Esophagus muscularis mucosa (tissue), 4 donors: ENCODE measurements at places on chromosomes 4 and X. TPM values are rescaled to one million over a fixed set of nuclear protein-coding genes. Genes with fewer than 3 reads are reported as not detected.

TCP11X1 gene
- not detected for total RNA-seq

DNA sequence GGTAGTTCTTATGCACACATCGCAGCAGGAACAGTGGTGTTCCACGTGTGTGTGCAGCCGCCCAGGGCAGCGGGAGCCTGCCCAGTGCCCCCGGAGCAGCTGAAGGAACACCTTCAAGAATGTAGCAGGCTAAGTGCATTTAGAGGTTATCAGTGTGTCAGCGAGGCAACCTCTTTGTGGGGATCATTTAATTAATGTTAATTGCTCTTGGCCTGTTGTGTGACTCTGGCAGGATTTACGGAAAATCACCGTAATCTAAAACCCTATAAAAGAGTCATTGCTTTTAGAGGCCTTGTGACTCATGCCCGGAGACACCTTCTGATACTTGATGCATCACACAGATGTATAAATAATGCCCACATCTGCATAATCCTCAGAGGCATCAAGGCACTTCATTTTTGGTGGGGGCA, 47.3 kb upstream of the GATB start:
- no peak for DNase-seq

- DNase-seq: no peak
Observed at GRCh38 chrX:34884817-34885216, 57.8 kb upstream of the FAM47B start.

GRCh38 chr4:86398187-86398586, 38.3 kb upstream of the MAPK10 start:
- DNase-seq: no peak

DNA sequence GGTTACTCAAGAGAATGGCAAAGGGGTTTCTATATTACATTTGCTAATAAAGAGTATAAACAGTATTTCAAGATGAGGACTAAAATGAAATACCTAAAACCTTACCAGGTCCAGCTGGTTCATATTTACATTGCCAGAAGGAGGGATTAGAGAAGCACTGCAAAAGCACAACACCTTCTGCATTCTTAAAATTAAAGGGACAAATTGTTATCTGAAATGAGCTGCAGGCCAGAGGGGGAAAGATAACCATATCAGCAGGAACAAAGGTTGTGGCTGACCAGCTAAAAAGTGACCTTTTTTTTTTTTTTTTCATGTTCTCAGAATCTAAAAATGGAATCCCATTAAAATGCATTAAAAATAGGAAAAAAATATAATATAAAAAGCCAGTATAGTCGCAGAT, 39.7 kb downstream of the AFF2 start:
- DNase-seq: no peak

DNA sequence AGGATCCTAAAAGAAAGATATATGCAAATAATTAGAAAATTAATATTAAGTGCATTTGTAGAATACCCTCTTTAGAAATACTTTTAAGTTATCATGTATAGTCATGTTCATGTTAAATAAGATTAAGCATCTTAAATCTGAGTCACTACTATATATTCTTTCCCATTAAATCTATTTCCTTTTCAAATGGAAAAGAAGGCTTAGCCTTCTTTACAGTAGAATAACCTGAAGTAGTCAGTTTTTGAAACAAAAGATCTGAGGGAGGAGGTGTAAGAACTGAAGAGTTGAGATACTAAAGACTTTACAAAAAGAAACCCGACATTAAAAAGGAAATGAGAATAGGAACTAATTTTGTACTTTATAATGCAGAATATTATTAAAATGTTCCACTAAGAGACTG, 14.7 kb upstream of the HSD17B13 start:
- DNase-seq: no peak

- DNase-seq: no peak
Observed at GRCh38 chrX:145843146-145843904, 25.7 kb downstream of the SLITRK2 start.

DNA sequence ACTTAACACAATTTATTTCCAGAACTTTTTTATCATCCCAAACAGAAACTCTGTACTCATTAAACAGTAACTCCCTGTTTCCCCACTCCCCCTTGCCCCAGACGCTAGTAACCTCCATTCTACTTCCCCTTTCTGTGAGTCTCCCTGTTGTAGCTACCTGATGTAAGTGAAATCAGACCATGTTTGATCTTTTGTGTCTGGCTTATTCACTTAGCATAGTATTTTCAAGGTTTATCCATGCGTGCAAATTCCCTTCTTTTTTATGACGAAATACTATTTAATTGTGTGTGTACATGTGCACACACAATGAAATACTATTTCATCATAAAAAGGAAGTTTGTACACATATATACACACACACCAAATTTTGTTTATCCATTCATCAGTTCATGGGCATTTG, 5.2 kb downstream of the PKD2 start:
- DNase-seq: no peak
